Mammary epithelial cell (primary cell): ENCODE measurements at places on chromosomes 2 and 18. TPM values are rescaled to one million over a fixed set of nuclear protein-coding genes. Genes with fewer than 3 reads are reported as not detected.

Gene QPCT
- 14.3 TPM for total RNA-seq

DNA sequence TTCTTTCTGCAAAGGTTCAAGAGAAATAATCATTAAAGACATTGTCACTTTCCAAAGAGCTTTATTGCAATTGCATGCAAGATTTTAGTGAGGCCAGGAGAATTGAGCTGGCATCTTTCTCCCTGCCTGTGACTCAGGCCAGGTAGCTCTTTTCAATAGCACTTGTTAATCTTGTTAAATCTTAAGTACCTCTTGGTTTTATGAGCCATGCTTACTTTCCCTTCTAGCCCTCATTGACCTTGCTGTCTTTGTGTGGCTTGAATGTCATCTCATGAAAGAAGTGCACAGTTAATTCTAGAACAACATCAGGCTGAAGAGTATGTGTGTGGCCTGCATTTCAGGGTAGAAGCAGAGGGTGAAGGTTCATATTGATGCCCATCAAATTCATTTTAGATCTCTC, 14.8 kb upstream of the LGALSL start:
- no peak for DNase-seq

DNA sequence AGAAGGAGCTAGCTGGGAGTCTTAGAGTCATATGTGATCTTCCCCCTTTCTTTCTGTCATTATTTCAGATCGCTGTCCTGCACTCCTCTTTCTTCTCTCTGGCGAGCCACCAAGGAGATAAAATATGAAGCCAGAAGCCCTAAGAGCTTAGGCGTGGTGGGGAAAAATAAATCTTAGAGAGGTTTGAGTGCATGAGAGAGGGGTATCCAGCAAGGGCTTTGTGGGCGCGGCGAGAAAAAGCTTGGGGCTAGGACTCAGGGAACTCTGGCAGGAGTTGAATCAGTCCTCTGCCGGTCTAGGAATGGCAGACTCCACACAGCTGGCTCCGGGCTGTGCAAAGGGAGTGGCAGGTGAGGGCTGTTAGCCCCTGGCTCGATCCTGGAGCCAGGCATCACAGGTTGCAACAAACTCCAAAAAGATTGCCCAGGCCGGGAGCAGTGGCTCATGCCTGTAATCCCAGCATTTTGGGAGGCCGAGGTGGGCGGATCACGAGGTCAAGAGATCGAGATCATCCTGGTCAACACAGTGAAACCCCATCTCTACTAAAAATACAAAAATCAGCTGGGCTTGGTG, 20.1 kb upstream of the IGFBP5 start:
- DNase-seq = no peak

- peak; percentile 89 for DNase-seq
These were observed 259.7 kb downstream of the LNPK start for GRCh38 chr2:175742367-175742766.
